ENCODE measurements at places on chromosomes 7 and 10.
A peak's percentile ranks its signal among the peaks of the same experiment; 100 is the strongest.

- no peak for DNase-seq
Measured at GRCh38 chr10:128808921-128809440, 658.1 kb upstream of the MGMT start.

DNA sequence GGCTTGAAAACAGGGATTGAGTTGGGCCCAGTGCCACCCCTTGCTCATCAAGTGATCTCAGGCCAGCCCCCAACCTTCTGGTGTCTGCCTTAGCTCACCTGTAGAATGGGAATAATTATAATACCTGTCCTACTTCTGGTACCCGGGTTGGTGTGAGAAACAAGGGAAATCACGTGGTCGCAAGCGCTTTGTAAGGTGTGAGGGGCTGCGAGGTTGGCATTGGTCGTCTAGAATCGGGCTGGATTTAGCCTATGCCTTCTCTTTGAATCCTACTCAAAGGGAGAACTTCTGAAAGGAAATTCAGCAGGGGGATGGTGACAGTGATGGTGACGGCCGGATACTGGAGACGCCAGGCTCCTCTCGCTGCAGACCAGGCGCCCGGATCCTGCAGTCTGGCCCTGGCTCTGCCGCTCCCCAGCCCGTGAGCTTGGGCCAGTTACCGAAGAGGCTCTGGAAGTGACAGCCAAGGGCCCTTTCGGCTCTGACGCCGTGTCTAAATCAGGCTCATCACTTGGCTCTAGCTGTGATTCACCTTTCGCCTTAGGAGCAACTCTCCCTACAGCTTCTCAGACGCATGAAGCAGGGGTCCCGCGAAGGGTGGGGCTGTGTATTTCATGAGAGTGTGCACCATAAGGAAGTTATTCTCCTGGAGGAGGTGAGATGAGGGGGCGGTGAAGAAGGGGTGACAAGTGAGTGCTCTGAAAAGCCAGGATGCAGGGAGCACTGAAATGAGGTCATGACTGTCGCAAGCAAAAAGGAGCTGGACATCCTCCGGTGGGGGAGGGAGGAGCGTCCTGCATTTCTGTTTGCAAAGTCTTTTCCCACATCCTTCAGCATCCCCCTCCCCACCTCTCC, 4.0 kb upstream of the CREB5 start:
- peak; percentile 18 for DNase-seq

- peak; percentile 21 for DNase-seq
Measured at GRCh38 chr7:98254951-98255610, 3.0 kb upstream of the TECPR1 start.

DNA sequence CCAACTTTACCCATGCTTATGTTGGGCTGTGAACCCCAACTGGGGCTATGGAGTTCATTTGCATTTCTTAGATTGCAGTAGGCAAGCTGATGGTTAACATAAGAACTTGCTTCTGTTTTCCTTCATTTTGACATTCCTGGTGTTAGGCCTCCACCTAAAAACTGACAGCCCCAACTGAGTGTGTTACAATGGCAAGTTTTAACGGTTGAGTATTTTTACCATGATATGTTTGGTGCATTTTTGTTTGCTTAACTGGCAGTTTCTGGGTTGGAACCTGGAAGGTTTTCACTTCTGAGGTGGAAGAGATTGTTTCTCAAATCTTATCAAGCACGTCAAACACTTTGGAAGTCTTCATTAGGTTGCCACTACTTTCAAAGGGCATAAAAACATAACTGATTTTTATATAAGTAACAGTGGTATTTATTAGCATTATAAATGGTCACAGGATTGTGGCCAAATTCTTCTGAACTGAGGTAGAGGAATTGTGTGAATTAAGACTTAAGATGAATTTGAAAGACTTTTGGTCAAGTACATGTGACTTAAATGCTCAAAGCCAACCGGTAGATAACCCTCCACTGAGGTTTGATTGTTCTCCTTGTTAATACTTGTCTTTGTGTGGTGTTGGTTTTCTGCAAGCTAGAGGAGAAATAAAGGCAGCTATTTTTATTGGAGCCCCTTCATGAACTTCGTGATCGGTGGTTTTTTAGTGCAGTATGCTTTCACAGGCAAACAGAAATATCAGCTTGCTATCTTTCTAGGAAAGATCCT, 2.8 kb downstream of the BMI1 start:
- no peak for DNase-seq

DNA sequence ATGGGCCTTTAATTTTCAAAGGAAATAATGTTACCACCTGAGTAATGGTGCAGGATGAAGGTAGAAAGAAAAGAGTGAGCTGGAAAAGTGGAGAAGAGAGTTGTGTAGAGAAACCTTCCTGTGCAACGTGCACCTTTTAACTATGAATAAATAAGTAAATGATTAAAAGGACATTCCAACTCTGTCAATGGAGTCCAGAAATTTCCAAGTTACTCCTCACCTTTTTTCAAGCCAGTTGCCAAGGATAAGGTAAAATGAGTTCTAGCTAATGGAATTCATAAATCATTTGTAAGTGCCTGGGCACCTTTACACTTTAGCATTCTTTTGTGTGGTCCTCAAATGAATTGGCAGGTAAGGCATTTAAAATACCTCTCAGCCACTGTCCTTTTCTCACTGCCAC, 549.4 kb upstream of the NRP1 start:
- DNase-seq: no peak

GRCh38 chr7:28551331-28551730, 139.0 kb downstream of the CREB5 start:
- DNase-seq: no peak

GRCh38 chr7:25529320-25529719, 301.0 kb upstream of the NPVF start:
- DNase-seq: no peak

DNA sequence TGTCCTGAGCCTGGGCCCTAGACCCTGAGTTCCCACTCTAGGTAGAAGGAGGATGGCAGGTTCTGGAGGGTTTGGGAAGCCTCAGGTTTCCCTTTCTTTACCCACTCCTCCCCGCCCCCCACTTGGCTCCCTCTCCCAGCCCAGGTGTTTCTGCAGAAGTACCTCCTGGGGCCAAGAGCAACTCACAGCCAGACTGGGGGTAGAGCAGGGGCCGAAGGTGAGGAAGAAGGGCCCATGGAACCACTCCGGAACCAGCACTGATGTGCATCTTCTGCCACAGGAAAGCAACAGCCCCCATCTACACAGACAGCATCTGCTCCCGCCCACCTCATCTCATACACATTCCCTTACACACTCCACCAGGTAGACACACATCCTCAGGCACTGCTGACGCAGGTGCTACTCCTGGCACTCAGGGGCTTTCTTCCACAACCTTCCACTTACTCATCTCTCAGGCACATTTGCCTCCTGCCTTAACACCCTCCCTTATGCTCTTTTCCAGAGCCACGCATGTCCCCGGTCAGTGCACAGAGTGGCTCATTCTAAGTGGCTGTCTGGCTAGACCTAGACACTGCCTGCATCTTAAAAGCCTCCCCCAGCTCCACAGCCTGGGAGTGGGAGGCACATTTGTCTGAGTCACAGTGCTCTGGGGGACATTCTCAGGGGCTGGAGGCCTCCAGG, 1.8 kb downstream of the EPHB6 start:
- DNase-seq: no peak

DNA sequence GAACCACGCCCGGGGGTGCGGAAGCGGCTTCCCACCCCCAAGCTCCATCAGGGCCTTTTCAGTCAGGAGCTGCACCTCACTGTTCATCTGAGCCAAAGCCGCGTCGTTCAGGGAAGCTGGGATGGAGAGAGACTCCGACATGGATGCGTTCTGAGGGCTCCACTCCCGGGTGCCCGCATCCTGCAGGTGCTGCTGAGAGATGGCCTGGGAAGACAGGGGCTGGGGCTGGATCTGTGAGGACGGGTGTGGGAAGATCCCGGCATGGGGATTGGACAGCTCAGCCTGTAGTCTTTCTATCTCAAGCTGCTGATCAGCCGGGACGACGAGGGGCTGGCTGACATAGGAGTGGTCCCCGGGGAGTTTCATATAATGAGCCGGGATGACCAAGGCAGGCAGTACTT, 45.0 kb upstream of the NMT2 start:
- no peak for DNase-seq

DNA sequence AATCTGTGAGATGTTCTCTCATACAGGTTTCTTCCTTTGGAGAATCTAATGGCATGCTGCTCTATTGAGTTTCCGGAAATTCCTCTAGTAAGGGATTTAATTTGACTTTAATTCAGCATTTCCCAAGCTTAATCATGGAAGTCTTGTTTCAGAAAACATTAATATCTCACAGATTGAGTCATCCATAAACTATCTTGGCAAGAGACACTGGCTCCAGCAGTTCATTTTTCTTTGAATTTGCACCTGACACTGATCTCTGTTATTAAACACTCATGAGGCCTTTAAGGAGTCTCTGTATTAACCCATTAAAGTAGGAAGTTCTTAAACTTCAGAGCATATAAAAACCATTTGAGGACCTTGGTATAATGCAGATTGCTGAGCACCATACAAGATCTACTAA, 3.6 kb upstream of the ITGB8 start:
- DNase-seq: no peak

- DNase-seq: no peak
Measured at GRCh38 chr7:55088107-55088506, 69.3 kb downstream of the EGFR start.

GRCh38 chr7:20320322-20320721, 10.4 kb upstream of the ITGB8 start:
- no peak for DNase-seq

DNA sequence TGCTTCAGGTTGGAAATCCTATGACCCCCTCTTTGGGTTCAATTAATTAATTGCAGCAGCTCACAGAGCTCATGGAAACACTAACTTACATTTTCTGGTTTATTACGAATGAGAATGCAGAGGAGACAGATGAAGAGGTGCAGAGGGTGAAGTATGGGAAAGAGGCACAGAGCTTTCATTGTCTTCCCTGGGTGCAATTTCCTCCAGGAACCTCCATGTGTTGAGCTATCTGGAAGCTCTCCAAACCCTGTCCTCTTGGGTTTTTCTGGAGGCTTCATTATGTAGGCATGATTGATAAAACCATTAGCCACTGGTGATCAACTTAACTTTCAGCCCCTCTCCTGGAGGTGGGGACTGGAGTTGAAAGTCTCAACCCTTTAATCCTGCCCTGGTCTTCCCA, 133.0 kb upstream of the AUTS2 start:
- DNase-seq: no peak

DNA sequence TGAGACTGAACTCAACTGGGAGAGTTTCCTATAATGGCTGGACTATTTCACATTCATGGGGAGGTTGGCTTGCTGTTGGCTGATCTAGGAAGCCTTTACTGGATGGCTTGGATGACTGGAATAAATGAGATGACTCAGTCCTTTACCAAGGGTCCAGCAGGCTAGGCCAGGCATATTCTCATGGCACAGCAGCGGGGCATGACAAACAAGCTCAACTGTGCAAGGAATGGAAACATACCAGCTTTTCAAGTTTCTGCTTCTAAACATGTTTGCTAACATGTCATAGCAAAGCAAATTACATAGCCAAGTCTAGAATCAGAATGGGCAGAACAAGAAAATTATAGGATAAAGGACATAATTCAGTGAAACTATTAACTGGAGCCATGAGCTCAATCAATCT, 46.8 kb upstream of the CRTAC1 start:
- DNase-seq: no peak

- no peak for DNase-seq
Measured at GRCh38 chr7:77657427-77658224, 38.6 kb upstream of the RSBN1L start.
